CD8-positive, alpha-beta T cell (primary cell): ENCODE measurements at places on chromosomes 5 and 9.

DNA sequence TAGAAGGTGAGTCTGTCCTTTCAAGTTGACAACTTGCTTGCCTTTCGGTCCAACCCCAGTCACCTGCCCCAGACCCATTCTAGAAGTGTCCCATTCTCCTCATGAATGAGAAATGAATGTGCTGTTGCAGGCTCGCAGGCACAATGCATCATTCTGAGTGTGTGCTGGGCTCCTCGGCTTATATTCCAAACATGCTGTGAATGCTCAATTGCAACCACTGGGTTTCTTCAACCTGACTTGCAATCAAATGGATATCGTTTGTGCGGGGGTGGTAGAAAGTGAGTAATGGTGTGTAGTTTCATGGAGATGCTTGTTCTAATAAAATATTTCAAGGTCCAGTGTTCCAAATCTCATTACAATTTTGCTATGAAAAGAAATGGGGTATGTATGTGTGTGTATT lies 256.6 kb upstream of the IL12B start:
- DNase-seq = no peak

DNA sequence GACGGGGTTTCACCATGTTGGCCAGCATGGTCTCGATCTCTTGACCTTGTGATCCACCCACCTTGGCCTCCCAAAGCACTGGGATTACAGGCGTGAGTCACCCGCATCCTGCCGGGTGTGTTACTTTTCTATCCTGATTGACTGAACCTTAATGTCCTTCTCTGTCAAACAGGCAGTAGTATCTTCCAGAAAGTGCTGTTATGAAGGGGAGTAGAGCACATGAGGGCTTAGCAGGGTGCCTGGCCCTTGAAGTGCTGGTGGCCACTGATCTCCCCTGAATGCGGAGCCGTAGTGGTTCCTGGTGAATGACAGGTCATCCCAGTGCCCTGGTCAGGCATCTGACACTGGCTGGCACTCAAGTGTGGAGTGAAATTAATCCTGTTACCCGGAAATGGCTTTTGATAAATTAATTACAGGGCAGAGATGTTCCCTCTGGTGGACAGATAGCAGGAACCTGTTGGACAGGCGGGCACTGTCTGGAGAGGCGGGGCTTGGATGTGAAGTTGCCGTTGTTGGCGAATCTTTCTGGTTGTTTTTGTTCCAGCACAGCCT lies 28.4 kb downstream of the PRRC2B start:
- DNase-seq = no peak

DNA sequence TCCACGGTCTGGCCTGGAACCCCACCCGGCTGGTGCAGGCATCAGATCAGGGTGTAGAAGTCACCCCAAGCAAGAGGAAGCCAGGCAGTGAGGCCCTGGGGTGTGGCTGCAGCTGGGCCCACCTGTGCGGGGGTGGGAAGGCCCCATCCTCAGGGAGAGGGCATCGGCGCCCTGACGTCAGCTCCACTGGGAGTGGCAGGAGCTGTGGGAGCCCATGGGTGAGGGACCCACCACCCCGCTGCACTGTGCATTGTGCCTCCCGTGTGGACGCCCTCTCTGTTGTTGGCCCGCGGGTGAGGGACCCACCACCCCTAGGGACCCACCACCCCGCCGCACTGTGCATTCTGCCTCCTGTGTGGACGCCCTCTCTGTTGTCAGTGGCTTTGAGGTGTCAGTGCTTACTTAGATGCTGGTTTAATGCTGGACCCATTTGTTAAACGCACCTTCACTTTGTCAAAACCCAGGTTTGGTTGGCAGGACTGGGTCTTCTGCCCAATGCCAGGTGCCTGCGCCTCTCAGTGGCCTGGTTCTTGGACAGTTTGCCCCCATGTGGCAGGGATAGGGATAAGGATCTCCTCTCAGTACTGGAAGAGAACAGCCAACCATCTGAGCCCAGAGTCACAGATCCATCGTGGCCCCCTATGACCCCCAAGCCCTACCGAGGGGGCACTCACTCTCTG lies 6.9 kb upstream of the EXOC3 start:
- DNase-seq = no peak

GRCh38 chr5:1448511-1449011 lies 3.3 kb upstream of the SLC6A3 start:
- DNase-seq = no peak

- DNase-seq = no peak
Observed at GRCh38 chr5:152309926-152310450, 95.1 kb downstream of the NMUR2 start.

DNA sequence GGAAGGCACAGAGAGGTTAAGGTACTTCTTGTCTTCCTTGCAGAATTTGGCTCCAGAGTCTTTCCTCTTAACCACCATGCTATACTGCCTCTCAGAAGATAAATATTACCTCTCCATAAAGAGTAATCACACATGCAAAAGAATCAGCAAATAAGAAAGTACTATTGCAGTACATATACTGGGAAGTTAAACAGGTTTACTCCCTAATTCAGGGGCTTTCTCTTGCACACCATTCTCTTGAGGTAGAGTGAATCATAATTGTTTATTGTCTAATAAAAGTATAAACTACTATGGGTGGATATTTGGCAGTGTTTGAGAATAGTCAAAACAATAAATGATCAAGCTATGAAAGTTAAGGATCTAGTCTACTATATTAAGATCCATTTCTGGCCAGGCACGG lies 40.4 kb downstream of the SPINK5 start:
- DNase-seq = no peak

DNA sequence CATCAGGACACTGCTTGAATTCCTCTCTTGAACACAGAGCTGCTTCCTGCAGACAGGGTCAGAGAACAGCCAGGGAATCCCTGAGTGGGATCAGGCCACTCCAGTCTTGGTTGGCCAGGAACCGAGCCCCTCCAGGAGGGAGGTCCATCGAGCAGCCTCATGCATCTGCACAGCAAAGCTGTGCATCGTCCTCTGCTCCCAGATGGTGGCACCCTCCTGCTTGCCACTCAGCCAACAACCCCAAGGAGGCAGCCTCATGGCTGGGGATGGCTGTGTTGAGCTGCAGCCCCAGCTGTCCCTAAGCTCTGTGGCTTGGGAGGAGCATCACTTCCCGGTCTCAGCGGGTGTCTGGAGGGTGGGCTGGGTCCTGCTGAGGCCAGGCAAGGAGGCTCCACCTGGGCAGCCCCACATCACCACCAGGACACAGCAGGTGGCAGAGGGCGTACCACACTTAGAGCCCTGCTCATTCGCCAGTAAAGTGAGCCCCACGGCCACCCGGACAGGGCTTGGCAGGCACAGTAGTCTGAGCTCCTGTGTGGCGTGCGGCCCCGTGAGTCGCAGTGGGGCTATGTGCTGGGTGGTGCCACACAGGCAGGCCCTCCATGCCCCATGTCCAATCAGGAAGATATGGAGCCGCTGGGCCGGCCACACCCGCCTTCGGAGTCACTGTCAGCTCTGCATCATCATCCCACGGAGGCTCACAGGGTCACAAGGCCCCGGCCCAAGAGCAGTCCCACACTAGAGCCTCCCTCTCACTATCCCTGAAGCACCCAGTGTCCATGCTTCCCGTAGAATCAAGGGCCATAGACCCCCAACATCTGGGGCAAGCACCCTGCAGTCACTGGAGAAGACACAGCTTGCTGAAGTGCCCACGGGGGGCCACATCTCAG lies 11.9 kb downstream of the LPCAT1 start:
- peak; percentile 5 for DNase-seq

DNA sequence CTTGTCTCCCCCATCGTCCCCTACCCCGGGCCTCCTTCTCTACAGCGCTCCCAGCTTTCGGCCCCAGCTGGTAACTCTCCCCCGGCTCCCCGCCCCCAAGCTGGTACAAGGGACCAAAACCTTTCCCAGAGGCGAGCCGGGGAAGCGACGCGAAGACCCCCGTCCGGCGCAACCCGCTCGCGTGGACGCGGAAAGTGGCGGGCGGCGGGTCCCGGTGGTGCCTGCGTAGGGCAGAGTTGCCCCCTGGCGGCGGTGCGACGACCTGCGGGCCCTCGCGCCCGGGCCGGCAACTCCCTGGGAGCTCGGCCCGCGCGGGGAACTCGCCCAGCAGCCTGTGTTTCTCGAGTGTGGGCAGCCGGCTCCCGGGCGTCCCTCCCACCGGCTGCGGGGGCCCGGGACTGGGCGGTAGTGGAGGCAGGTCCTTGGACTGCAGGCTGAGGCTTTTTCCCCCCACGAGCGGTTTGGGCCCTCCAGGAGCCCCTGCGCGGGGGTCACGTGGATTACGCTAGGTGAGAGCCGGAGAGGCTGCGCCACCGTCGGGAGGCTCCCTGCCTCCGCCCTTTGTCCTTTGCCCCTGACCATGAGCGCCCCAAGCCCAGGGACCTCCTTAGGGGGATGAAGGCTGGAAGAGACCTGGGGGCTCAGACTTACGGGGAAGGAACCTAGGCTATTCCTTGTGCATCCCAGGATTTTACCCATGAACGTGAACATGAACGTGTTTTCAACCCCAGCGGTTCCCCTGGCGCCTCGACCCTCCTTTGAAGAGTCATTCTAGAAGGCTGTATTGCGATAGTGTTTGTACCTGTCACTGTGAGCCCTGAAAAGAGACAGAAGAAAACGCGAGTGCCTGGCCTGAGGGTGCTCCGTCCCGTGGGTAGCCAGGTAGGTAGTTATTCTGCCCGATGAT lies 2.9 kb upstream of the FOXD1 start:
- DNase-seq = peak; percentile 62

DNA sequence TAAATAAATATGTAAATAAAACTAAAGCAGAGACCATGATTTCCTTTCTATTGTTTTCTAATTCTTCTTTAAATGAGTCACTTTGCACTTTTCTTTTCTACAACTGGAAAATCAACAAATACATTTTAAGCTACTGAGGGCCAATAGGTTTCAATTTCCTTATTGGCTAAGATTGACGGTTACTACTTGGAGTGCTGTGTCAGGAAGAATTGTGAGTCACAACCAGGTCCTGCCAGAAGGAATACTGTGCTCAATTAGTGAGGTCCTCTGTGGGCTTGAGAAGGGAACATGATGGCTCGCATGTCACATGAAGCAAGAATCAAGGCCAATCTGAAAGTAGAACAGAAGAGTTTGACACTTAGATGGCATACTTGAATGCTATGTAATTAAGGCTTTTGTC lies 110.8 kb downstream of the HMHB1 start:
- DNase-seq = no peak

DNA sequence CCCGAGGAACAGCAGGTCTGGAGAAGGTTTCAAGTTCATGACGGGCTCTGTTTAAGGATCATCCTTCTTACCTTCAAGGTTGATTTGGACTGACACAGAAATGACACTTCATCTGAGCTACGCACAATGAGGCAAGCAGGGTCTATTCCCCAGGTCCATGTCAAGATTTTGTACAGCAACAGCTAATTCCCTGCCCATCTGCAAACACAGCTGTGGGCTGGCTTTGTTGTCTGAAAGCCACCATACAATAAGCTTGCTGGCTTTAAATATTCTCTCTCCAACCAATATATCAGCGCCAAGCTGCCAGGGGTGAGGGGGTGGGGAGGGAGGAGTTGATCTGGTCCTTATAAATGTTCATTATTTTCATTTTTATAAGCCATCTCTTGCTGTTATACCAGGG lies 92.0 kb downstream of the OTULIN start:
- no peak for DNase-seq

DNA sequence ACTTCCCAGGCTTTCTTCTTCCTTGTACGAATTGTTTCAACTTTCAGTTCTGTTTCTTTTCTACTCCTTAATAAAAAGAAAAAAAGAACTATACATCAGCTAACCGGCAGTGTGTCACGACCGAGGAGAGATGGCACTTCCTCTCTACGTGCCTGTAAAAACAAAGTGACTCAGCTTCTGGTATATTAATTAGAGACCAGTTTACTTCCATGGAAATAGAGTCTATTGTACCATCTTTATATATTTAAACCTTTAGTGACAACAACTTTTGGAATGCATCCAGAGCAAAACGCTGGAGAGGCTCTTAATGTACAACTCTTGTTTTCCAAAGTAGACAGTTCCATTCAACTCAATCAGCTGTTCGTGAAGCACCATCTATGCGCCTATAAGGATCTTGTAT lies 94.5 kb upstream of the LIFR start:
- no peak for DNase-seq

- DNase-seq = peak; percentile 21
Observed at GRCh38 chr5:175895686-175896102, 24.3 kb downstream of the CPLX2 start.

GRCh38 chr9:112166176-112167140 lies 8.6 kb downstream of the SUSD1 start:
- DNase-seq = no peak

DNA sequence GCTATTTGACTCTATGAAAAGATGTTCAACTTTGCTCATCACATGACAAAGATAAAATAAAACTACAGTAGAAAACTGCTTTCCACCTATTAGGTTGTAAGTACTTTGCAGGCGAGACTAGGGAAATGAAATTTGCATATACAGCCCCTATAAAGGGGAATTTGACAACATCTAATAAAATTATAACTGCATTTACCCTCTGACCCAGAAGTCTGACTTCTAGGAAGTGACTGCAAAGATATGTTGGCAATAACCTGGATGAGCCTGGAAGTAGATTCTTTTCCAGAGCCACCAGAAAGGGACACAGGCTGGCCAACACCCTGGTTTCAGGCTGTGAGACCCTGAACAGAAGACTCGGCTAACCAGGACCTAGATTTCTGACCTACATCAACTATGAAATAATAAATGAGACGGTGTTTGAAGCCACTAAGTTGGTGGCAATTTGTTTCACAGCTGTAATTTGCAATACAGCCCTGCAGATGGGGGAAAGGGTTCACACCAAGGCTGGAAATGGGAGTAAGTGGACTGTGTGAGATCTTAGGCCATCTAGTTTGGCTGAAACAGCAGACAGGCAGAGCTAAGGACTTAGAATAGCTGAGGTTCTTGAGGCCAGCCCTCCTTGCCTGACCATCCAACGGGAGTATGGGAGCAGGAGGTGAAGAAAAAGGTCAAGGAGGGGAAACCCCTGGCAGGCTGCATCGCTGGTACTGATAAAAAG lies 106.6 kb downstream of the SIL1 start:
- DNase-seq = no peak

GRCh38 chr9:108271646-108272348 lies 584.0 kb downstream of the ACTL7B start:
- no peak for DNase-seq

DNA sequence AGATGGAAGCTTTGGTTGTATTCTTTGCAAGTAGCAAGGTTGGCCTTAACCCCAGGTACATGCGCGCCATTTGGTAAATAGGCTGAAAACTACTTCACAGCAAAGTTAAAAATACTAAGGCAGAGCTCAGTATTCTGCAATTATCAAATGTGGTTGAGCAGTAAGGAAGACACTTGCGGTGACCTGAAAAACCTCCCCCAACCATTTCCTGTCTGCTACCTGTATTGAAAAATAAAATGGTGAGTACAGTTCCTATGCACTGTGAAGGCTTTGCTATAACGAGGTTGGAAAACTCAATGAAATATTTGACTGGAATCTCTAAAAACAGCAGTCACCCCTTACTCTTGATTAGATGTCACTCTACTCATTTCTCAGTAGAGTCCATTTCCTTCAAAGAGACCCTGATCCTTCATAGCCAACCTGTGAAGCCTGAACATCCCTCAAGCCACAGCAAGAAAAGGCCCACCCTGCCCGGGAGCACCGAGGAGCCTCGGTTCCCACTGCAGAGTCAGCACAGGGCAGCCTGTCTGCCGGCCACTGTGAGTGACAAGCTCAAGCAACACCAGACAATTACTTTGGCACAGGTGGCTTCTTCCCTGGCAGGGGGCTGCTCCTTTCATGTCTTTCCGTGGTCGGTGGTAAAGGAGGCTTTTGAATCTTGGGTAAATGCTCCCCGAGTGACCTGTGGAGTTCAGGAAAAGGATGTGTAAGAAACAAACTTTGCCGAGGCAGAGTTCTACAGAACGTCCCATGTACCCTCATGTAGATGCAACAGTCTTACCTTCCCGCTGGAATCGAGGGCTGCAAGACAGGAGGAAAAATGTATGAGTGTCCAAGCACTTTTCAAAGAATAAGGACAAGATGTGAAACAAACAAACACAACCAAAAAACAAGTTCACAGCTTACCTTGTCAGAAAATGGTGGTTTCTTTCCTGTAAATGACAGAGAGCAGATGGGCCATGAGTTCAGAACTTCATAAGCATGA lies 29.6 kb downstream of the C5orf58 start:
- peak; percentile 59 for DNase-seq
